ENCODE measurements at places on chromosomes 11 and 22. TPM values are rescaled to one million over a fixed set of nuclear protein-coding genes. Genes with fewer than 3 reads are reported as not detected.

- DNase-seq = no peak
- H3K27ac ChIP-seq = no peak overlapping the region
- H3K4me1 ChIP-seq = no peaks in the 10 kb centered on the region
- H3K36me3 ChIP-seq = no peaks in the 10 kb centered on the region
- no peaks in the 10 kb centered on the region for H3K27me3 ChIP-seq
Observed at GRCh38 chr11:77202941-77203900, 75.2 kb downstream of the MYO7A start.

DNA sequence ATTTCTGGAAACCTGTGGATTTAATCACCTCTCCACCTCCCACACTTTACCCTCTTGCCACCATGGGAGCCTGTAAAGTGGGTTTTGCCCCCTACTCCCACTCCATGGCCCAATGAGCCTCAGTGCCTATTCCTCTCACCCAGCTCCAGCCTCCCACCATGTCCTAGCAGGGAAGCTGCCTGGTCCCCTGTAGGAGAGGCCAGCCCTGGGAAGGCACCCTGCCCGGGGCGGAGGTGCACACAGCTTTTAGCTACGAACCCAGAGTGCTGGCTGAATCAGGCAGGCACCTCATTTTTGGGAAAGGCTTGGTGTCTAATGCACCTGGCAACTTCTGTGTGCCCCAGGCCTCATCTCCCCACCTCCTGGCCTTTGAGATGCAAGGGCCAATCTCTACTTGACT lies 35.8 kb upstream of the ALX4 start:
- H3K4me3 ChIP-seq = no peak overlapping the region
- H3K27me3 ChIP-seq = no peaks in the 10 kb centered on the region
- no peaks in the 10 kb centered on the region for H3K4me1 ChIP-seq

SLC25A18 gene
- total RNA-seq = 11.3 TPM

CHRDL2 gene
- 0.20 TPM for total RNA-seq

CCDC157 gene
- 0.88 TPM for total RNA-seq
